ENCODE measurements at places on chromosomes 2 and 18.

- DNase-seq = no peak
Measured at GRCh38 chr2:74577448-74577847, 22.9 kb downstream of the DOK1 start.

GRCh38 chr2:149601141-149601796 lies 13.7 kb upstream of the MMADHC start:
- DNase-seq = peak; percentile 42

GRCh38 chr18:32711862-32712261 lies 61.0 kb downstream of the KLHL14 start:
- no peak for DNase-seq

DNA sequence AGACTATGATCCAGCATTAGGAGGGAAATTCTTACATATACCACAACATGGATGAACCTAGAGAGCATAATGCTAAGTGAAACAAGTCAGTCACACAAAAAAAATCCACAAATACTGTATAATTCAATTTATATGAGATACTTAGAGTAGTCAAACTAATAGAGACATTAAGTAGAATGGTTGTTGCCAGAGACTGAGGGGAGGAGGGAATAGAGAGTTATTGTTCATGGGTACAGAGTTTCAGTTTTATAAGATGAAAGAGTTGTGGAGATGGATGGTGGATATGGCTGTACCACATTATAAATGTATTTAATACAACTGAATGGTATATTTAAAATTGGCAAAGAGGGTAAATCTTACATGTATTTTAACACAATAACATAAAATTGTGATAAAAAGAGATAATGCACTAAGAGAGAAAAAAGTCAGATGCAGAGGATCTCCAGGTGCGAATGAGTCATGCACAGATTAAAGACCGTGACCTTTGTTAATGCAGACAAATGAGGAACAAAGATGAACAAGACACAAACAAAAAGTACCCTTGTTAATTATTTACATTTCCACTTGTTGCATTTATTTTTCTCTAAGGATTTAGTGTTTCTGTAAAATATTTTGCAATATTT lies 541.7 kb upstream of the MEX3C start:
- DNase-seq = no peak

- no peak for DNase-seq
Measured at GRCh38 chr2:221372159-221372884, 199.8 kb downstream of the EPHA4 start.

GRCh38 chr2:55780697-55781096 lies 87.1 kb upstream of the PNPT1 start:
- DNase-seq = no peak

DNA sequence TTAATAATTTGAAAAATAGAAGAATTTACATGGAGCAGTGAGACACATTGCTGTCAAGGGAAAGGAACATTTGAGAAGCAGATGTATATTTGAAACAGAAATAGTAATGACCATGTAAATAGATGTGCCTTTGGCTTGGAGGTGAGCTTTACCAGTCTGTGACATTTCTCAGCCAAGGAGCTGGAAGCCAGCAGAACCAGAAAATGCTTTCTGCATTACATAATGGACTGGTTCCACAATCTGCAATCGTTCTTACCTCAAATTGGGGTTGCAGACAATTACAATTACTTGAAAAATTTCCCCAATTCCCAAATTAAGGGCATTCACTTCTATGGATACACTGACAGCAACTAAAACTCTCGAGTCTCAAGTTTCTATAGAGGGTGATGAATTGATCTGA lies 59.7 kb downstream of the HNMT start:
- no peak for DNase-seq

DNA sequence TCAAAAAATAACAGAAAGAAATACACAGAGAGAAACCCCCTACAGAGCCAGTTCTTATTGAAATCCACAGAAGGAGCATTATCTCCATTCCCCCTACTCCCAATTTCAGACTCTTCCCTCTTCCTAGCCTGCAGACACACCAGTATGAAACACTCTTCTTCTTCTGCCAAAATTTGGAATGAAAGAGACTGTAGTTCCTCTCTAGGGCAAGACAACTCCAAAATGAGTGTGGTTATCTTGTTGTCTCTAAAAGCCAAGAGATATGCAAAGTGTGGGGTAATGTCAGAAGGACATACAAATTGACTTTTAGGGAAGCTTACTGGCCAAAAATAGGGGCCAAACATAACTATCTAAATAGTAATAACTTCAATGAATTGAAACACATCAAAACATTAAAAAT lies 337.1 kb upstream of the SETBP1 start:
- DNase-seq = no peak

DNA sequence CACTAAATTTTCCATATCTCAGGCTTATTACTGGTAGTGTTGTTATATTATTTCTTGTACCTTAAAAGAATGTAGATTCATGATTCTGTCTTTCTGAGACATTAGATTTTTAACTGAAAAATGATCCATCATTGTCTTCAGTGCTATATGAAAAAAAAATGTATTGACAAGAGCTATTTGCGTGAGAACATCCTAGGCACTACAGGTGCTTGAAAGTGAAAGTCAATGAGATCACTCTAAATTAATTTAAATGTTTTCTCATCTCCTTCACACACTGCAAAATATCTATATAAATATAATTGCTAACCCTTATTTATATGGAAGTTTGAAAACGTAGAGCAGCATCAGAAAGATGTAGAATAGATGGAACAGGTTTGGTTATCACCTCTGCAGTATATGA lies 684.6 kb downstream of the TRIB2 start:
- DNase-seq = no peak

- peak; percentile 32 for DNase-seq
Measured at GRCh38 chr2:21175895-21176646, 52.3 kb downstream of the TDRD15 start.

DNA sequence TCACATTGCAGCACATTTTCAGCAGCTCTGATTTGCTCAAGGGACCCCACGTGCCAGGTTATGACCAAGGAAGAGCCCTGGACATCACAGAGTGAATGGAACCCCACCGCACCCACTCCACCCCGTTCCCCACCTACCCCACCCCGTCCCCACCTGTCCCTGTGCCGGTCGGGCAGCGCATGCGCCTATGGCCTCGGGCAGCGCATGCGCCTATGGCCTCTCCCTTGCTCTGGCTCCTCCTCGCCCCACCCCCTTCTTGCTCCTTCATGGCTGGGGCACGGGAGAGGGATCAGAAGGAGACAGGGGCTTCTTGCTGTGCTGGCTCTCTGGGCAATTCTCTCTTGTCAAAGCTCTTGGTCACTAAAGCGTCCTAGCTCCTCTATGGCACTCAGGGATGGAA lies 371.8 kb upstream of the HS6ST1 start:
- DNase-seq = no peak

- peak; percentile 37 for DNase-seq
Measured at GRCh38 chr2:860259-860855, 90.3 kb upstream of the SNTG2 start.

- DNase-seq = no peak
Measured at GRCh38 chr2:157182204-157182709, 75.2 kb upstream of the GALNT5 start.

GRCh38 chr2:3198119-3198518 lies 179.5 kb downstream of the EIPR1 start:
- DNase-seq = no peak

DNA sequence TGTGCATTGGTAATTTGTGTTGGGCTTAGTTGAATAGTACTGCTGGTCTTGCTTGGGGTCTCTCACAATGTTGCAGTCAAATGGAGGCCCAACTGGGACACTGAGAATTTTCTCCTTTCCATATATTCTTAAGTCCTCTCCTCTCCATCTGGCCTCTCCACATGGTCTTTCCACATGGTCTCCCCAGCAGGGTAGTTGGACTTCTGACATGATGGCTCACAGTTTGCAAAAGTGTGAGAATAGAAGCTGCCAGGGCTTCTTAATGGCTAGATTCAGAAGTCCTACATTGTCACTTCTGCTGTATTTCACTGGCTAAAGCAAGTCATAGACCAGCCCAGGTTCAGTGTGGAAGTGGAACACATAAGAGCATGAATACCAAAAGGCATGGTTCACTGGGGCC lies 318.5 kb upstream of the TNP1 start:
- no peak for DNase-seq

DNA sequence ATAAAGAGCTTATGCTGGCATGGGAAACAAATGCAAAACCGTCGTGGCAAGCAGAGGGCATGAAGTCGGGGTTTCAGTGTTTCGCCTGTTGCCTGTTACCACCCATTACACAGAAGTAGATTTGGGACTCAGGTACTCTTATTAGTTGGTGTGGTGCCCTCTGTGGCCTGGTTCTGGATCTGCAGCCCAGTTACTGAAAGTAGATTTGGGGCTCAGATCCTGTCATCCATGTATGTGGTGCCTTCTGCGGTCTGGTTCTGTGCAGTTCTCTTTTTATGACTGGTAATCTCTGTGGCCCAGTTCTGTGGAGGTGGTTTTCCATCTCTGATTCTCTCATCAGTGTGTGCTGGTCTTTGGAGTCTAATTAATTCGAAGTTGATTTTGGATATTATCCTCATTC lies 45.2 kb downstream of the ADNP2 start:
- peak; percentile 65 for DNase-seq

DNA sequence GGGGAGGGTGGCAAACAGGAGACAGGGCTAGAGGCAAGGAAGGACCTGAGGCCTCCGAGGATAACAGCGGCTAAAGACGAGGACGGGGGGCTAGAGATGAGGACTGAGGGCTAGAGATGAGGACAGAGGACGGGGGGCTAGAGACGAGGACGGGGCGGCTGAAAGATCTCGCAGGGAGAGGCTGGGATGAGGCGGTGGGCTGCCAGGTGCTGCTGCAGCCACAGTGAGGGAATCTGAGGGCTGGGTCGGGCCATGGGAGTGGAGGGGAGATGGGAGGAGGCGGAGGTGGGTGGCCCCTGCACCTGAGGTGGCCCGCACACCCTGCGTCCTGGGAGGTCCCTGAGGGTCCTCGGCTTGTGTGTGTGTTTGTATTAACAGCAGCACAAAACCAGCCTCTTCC lies 350.2 kb upstream of the SALL3 start:
- no peak for DNase-seq

DNA sequence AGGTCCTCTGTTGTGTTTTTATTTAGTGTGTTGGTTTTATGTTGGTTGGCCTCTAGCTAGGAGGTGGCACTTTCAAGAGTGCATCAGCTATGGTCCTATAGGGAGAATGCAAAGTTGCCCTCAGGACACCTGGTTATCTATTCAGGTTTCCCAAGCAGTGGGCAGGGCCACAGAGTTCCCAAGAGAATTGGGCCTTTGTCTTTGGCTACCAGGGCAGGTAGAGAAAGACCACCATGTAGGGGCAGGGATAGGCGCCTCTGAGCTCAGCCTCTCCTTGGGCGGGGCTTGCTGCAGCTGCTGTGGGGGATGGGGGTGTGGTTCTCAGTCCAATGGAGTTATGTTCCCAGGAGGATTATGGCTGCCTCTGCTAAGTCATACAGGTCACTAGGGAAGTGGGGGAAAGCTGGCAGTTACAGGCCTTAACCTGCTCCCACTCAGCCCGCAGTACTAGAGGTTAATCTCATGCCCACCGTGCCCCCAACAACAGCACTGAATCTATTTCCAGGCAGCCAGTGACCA lies 26.0 kb downstream of the ABCB11 start:
- DNase-seq = no peak

DNA sequence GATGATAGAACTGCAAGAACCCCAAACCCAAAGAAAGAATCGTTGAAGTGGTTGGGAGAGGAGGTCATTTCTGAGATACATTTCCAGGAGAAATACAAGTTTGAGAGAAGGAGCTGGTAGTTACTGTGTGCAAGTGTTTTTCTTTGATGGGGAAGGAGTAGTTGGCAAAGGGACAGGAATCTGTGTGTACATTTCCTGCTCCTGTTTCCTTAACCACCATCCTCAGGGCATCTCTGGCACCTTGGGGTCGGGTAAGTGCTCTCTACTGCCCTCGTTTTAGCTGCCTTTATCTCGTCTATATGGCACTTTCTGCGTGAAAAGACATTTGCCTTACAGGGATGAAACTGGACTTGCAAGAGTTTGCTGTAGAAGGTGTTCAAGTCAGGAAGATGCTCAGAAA lies 27.3 kb downstream of the CDC42EP3 start:
- no peak for DNase-seq

- peak; percentile 95 for DNase-seq
Measured at GRCh38 chr2:1518331-1518803, 105.1 kb downstream of the TPO start.

GRCh38 chr2:66030553-66030952 lies 404.4 kb upstream of the MEIS1 start:
- no peak for DNase-seq

DNA sequence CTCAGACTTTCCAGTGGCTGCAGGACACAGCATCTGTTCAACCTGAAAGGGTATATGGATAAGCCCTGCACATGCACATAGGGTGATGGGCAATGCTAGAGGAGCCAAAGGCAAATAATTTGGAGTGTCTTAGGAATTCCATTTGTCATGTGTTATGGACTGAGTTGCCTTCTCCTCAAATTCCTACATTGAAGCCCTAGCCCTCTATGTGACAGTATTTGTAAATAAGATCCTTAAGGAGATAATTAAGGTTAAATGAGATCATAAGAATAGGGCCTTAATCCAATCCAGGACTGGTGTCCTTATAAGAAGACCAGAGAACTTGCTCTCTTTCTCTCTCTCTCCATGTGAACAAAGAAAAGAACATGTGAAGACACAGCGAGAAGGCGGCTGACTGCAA lies 42.9 kb upstream of the CREG2 start:
- DNase-seq = no peak

DNA sequence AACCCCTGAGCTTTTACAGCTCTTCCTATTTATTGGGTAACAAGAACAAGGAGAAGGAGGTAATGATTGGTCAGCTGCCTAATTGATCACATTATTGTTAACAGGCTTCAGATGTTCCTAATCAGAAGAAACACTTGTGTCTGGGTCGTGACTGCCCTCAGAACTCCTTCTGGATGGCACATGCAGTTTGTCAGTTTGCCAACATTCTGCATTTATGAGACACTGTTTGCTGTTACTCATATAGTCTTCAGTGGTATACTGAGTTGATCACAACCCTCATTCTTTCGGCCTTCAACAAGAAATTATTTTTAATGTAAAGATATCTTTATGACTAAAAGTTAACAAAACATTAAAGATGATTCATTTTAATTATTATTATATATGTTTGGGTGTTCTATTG lies 95.7 kb upstream of the DOCK10 start:
- no peak for DNase-seq

DNA sequence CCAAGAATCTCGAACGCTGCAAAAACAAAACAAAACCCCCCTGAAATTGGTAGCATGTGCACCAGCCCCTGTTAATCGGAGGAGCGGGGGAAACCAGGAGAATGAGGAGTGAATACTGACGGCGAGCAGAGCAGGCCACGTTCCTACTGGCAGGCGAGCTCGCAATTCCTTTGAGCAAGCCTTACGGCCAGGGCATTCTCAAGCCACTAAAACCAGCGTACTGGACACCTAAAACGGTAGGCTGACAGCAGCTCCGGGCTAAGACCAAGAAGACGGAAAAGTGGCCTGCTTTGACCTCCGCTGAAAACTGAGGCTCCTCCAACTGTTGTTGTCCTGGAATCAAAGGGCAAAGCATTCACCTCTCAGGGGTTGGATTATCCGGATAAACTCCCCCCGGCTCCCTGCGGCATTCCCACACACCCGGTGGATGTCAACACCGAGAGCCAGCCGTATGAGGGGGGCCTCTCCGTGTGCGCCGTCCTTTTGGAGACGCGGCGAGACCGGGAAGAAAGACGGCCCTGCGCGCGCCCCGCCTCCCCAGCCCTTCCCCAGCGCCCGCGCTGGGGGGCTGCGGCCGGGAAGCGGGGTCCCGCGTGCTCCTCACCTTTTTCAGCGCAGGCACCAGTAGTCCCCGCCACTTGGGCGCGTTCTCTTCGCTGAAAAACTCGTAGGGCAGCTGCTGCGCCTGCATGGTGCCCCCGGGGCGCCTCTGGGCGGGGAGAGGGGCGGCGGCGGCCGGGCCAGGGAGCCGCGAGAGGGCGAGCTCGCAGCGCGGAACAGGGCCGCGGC lies 925 bp downstream of the SOS1 start:
- peak; percentile 57 for DNase-seq

All from common myeloid progenitor, CD34-positive (primary cell).